ENCODE measurements at places on chromosomes 11 and 22. TPM values are rescaled to one million over a fixed set of nuclear protein-coding genes. Genes with fewer than 3 reads are reported as not detected.

TMEM41B gene
- total RNA-seq, result 33.2 TPM

- no peak overlapping the region for H3K27ac ChIP-seq
- H3K27me3 ChIP-seq, result no peaks in the 10 kb centered on the region
- no peak overlapping the region for H3K4me3 ChIP-seq
- no peak for DNase-seq
- H3K4me1 ChIP-seq, result peaks cover 11% of the 10 kb centered on the region
- no peaks in the 10 kb centered on the region for H3K36me3 ChIP-seq
Measured at GRCh38 chr11:111320728-111321568, 22.6 kb downstream of the POU2AF3 start.

PAK1 gene
- total RNA-seq, result 29.8 TPM

DNA sequence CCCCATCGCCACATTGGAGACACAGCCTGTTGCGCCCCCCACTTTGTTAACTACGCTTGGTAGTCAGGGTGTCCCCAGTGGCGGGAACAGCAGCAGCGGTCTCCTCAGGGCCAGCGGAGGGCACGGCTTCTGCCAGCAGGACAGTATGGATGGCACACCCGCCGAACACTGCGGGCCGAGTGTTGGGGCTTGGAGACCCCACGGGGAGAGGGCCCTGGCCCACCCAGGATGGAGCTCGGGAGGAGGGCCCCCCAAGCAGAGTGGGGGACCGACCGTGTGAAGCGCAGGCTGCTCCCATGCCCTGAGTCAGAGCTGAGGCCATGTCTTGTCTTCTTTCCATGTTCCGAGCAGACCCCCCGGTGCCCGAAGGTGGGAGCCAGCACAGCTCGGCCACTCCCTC is 17.8 kb downstream of the MRPL23 start:
- H3K4me3 ChIP-seq, result no peak overlapping the region
- no peak for DNase-seq
- no peak overlapping the region for H3K27ac ChIP-seq
- no peaks in the 10 kb centered on the region for H3K36me3 ChIP-seq

- H3K27ac ChIP-seq, result peak overlapping the region; percentile 67
- DNase-seq, result no peak
- H3K4me3 ChIP-seq, result peak overlapping the region; percentile 23
Measured at GRCh38 chr22:17257121-17258001, 38.1 kb upstream of the ADA2 start.

All from esophagus squamous epithelium (tissue), 5 donors.